ENCODE measurements at places on chromosomes 2 and 18. TPM values are rescaled to one million over a fixed set of nuclear protein-coding genes. Genes with fewer than 3 reads are reported as not detected.

The RAB3GAP1 gene
- 15.6 TPM for total RNA-seq

GRCh38 chr18:14974088-14974487 lies 226.1 kb downstream of the ANKRD30B start:
- no peaks in the 10 kb centered on the region for H3K4me1 ChIP-seq
- no peaks in the 10 kb centered on the region for H3K36me3 ChIP-seq
- no peaks in the 10 kb centered on the region for H3K27me3 ChIP-seq

DNA sequence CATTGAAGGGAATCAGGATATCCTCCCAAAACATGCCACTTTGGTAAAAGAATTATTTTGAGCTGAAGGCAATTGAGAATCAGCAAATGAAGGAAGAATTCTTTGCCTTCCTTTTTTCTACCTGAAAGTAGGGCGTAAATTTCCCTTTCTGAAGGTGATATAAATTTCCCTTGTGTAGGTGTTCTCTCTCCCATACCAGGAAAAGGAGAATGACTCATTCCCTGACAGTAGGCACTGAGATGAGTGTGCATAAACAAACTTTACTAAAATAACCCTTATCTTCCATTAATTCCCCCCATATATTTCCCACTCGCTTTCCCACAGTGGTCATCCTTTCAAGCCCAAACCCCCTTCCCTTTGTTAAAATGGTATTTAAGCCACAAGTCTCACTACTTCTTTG lies 1339.0 kb downstream of the LRP1B start:
- H3K27me3 ChIP-seq, result no peaks in the 10 kb centered on the region
- H3K36me3 ChIP-seq, result no peaks in the 10 kb centered on the region
- DNase-seq, result no peak
- no peak overlapping the region for H3K4me3 ChIP-seq

GRCh38 chr2:100941646-100942240 lies 60.3 kb upstream of the RPL31 start:
- no peak overlapping the region for H3K4me3 ChIP-seq
- no peaks in the 10 kb centered on the region for H3K4me1 ChIP-seq
- no peak for DNase-seq

The PLEKHH2 gene
- 94.8 TPM for total RNA-seq

- no peak overlapping the region for H3K27ac ChIP-seq
- no peaks in the 10 kb centered on the region for H3K27me3 ChIP-seq
- DNase-seq, result no peak
- H3K4me1 ChIP-seq, result no peaks in the 10 kb centered on the region
These were observed 264.0 kb upstream of the SMIM21 start for GRCh38 chr18:75691483-75691882.

The STARD6 gene
- not detected for total RNA-seq

GRCh38 chr18:79625924-79626561 lies 53.6 kb upstream of the CTDP1 start:
- H3K4me1 ChIP-seq, result no peaks in the 10 kb centered on the region
- H3K4me3 ChIP-seq, result no peak overlapping the region
- no peak overlapping the region for H3K27ac ChIP-seq
- peak; percentile 4 for DNase-seq

DNA sequence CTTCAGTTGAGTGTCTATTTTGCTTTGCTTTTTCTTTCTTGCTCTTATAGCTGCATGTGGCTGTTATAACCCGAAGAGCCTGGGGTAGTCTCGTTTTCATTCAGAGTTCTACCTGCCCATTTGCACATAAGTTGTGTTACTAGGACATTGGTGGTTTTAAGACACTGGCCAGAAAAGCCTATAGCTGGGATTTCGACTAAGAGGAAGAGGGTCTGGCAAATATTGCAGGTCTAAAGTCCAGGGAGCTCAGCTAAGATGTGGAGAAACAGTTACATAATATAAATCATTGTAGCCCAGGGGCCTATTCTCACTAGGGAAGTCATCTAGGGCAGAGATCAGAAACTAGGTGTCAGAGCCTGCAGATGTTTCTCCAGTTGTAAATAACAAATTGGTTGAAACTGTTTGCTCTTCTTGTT lies 120.8 kb downstream of the BABAM2 start:
- DNase-seq, result no peak
- no peak overlapping the region for H3K4me3 ChIP-seq
- no peaks in the 10 kb centered on the region for H3K27me3 ChIP-seq
- no peak overlapping the region for H3K27ac ChIP-seq
- no peaks in the 10 kb centered on the region for H3K36me3 ChIP-seq
- no peaks in the 10 kb centered on the region for H3K4me1 ChIP-seq

GRCh38 chr2:147549054-147549453 lies 295.8 kb upstream of the ACVR2A start:
- DNase-seq, result no peak
- H3K4me1 ChIP-seq, result no peaks in the 10 kb centered on the region
- no peaks in the 10 kb centered on the region for H3K36me3 ChIP-seq
- no peaks in the 10 kb centered on the region for H3K27me3 ChIP-seq
- H3K4me3 ChIP-seq, result no peak overlapping the region

DNA sequence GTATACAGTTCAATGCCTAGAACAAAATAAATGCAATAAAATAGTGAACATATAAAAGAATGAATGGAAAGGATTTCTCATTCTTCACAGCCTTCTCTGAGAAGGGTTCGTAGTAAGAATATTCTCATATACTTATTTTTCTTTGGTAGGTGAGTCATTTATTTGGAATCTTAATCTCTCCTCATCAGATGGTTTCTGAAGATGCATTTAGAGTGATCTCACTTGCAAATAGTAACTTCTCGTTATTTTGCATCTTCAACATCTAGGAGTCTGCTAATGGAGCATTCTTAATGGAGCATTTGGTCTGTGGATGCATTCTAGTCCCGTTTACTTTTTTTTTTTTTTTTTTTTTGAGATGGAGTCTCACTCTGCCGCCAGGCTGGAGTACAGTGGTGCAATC lies 3.9 kb downstream of the UBXN4 start:
- peaks cover 8% of the 10 kb centered on the region for H3K4me1 ChIP-seq
- H3K4me3 ChIP-seq, result no peak overlapping the region
- no peak overlapping the region for H3K27ac ChIP-seq
- H3K27me3 ChIP-seq, result no peaks in the 10 kb centered on the region
- no peaks in the 10 kb centered on the region for H3K36me3 ChIP-seq

- H3K4me1 ChIP-seq, result no peaks in the 10 kb centered on the region
- H3K4me3 ChIP-seq, result no peak overlapping the region
- H3K36me3 ChIP-seq, result no peaks in the 10 kb centered on the region
These were observed 227.3 kb upstream of the RAB12 start for GRCh38 chr18:8381821-8382459.

GRCh38 chr18:32469691-32470459 lies 807 bp downstream of the GAREM1 start:
- H3K4me1 ChIP-seq, result no peaks in the 10 kb centered on the region
- peak overlapping the region; percentile 54 for H3K4me3 ChIP-seq
- H3K36me3 ChIP-seq, result no peaks in the 10 kb centered on the region

GRCh38 chr2:201656102-201656501 lies 12.8 kb upstream of the TMEM237 start:
- no peaks in the 10 kb centered on the region for H3K36me3 ChIP-seq
- no peak overlapping the region for H3K27ac ChIP-seq
- H3K27me3 ChIP-seq, result no peaks in the 10 kb centered on the region

Measured in uterus (tissue), 4 donors.